Sciatic nerve (tissue), 2 donors: ENCODE measurements at places on chromosomes 5 and 9. TPM values are rescaled to one million over a fixed set of nuclear protein-coding genes. Genes with fewer than 3 reads are reported as not detected.

PITX1 gene
- 3.6 TPM for total RNA-seq

DNA sequence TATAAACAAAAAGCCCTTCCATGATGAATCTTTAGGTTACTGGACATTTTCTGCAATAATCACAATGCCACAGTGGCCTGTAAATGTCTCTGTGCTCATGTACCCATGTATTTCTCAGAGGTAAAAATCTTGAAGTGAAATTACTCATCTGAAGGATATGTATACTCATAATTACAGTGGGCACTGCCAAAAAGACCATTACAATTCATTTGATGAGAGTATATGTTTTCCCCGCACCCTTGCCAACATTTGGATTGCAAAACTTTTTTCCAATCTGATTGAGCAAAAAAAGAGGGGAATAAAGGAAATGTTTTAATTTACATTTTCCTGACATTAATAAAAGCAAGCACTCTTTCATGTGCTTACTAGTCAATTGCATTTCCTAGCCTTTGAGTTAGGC, 110.5 kb downstream of the EPB41L4A start:
- DNase-seq: no peak

- DNase-seq: no peak
Measured at GRCh38 chr5:170885809-170886208, 24.0 kb downstream of the RANBP17 start.

GRCh38 chr9:120659676-120660075, 54.6 kb downstream of the MEGF9 start:
- no peak for DNase-seq
